ENCODE measurements at places on chromosomes 13 and 19.

GRCh38 chr13:62035981-62036380 is 620.3 kb upstream of the PCDH20 start:
- DNase-seq, result no peak

DNA sequence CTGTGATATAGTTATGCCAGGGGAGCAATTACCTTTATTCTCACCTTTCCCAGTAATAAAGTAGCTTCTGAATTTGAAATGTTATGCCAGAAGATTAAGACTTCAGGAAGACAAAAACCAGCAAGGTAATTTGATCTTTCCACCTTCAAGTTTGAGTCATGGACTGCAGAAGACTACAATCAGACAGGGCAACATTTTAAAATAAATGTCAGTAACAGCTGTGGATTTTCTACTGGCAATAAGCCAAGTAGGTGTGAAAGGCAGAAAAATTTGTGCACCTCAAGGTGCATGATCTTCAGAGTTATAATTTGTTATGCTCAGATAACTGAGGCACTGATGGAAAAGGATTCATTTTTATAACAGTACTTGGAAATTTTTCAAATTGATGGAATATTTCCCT is 54.9 kb downstream of the SLITRK1 start:
- DNase-seq, result no peak

DNA sequence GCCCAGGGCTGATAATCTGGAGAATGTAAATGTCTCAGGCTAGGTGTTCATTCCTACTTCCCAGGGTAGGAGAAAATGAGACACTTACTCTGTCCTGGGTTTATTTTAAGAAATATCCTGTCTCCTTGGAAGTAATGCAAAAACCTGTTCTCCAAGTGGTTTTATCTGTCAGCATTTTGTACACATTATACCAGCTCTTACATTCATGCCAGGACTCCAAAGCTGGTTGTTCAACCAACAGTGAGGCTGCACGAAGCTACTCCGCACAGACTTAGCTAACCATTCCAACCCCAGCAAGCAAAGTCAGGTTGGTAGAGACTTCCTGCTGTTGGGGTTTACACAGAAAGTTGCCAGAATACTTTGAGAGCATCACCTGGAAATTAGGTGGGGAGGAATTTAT is 55.6 kb downstream of the SLC7A1 start:
- no peak for DNase-seq

- no peak for DNase-seq
Observed at GRCh38 chr19:46294494-46294893, 2.3 kb upstream of the HIF3A start.

GRCh38 chr13:77434289-77434688 is 101.2 kb upstream of the SCEL start:
- DNase-seq, result no peak

DNA sequence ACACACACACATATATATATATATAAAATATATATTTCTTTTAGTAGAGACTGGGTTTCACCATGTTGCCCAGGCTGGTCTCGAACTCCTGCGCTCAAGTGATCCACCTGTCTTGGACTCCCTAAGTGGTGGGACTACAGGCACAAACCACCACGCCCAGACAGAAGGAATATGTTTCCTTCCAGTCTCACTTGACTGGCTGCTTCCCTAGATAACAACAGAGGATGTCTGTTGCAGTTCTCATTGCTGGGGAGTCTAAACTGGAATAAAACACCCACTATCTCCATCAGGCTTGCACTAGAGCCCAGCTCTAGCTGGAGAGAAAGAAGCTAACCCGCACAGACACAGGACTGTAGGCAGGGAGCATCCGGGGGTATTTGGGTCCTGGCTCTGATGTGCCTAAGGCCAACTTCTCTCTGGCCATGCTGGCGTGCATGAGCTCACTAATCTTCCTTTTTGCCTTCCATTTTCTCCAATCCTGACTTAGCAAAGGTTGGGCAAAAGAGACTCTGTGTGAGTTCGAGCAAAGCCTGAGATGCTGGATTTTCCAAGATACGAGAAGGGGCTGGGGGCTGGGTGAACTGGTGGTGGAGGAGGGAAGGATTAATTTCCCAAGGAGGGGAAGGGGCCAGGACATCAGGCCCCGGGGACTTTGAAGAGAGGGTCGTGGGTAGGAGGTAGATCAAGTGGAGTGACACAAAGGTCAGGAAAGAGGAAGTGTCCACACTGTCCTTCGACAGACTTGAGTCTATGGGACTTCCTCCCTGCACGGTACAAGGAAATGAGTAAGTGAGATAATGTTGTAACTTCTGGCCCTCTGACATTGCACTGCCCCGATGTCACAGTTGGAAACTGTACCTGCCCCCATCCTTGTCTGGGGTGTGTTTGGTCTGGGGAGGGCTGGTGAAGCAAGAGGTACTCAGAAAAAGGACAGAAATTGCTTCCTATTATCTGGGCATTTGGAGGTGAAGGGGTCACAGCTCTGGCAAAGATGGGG is 22.5 kb upstream of the ALOX5AP start:
- DNase-seq, result no peak

GRCh38 chr13:31591642-31592233 is 147.6 kb upstream of the RXFP2 start:
- DNase-seq, result no peak

Measured in RWPE2 (cell line).